ENCODE measurements at places on chromosomes 4 and X.

DNA sequence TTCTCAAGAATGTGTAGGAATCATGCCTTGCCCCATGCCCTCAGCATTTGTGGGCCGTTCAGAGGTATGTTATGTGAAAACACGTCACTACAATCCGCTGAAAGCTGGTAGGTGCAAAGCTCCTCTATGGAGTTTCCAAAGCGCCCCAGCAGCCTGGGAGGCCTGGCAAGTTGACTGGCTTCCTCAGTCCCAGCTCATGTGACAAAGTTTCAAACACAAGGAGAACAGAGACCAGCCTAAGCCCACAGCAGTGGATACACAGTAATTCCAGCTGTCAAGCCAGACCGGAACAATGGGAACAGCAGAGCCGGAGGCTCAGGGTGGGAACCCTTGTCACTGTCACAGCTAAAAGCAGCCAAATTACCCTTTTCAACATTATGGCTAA, 33.5 kb downstream of the NAT8L start:
- no peak for DNase-seq

- DNase-seq, result no peak
Measured at GRCh38 chr4:105976915-105977314, 81.6 kb downstream of the NPNT start.

GRCh38 chrX:8204943-8205342, 33.9 kb upstream of the VCX2 start:
- DNase-seq, result no peak

- DNase-seq, result no peak
Measured at GRCh38 chr4:7435471-7436061, 836 bp upstream of the PSAPL1 start.

DNA sequence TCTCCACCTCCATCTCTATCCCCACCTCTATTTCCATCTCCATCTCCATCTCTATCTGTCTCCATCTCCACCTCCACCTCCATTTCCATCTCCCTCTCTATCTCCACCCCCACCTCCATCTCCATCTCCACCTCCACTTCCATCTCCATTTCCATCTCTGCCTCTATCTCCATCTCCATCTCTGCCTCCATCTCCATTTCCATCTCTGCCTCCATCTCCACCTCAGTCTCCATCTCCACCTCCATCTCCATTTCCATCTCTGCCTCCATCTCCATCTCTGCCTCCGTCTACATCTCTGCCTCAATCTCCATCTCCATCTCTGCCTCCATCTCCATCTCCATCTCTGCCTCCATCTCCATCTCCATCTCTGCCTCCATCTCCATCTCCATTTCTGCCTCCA, 40.8 kb upstream of the CHRNA9 start:
- DNase-seq, result no peak

GRCh38 chr4:44326741-44327140, 121.9 kb downstream of the KCTD8 start:
- DNase-seq, result no peak

GRCh38 chr4:178671766-178672165, 1229.5 kb upstream of the AGA start:
- no peak for DNase-seq

GRCh38 chrX:97847885-97848679, 964.4 kb downstream of the RPA4 start:
- DNase-seq, result no peak

DNA sequence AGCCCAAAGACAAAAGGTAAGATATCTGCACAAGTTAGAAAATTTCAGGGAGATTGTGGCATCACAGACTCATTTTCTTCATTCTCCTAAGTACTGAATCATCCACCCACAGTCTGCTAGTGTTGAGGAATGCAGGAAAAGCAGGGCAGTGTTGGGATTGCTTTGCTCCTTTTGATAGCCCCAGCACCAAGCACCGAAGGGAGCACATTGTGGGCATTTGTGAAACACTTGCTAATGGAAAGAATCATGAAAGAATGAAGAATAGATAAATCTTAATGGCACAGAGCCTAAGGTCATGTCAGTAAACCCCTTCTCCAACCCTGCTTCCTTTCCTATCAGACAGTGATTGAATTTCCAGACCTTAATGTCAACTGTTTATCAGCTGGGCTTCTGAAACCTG, 103.1 kb upstream of the GPRIN3 start:
- no peak for DNase-seq

DNA sequence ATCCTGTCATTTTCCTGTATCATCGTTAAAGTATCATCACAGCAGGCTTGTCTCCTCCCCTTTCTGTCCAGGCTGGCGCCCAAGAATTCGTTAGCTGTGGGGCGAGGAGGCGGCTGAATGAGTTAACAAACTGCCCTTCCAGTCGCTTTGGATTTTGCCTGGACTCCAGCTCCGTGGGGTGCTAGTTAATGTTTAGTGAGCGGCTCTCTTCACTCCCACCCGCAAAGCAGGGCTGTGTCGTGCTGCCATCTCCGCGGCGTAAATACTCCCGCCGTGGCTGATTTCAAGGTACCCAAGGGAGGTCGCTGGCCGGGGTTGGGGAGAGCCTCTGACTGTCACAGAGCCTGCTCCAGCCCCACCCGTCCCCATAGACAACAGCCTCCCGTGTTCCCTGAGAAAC, 44.9 kb upstream of the SPRY1 start:
- no peak for DNase-seq

DNA sequence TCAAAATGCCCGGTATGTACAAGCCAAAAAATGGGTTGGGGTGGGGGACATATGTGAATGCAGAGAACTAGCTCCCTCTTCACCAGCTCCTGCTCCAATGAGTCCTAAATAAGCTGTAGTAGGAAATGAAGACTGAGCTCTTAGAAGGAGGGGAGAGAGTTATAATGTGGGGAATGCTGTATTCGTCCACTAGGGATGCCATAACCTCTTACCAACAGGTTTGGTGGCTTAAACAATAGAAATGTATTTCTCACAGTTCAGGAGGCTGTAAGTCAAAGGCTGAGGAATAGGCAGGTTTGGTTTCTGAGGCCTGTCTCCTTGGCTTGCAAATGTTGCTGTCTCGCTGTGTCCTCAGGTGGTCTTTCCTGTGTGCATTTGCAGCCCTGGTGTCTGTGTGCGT, 4.4 kb upstream of the INPP4B start:
- no peak for DNase-seq

DNA sequence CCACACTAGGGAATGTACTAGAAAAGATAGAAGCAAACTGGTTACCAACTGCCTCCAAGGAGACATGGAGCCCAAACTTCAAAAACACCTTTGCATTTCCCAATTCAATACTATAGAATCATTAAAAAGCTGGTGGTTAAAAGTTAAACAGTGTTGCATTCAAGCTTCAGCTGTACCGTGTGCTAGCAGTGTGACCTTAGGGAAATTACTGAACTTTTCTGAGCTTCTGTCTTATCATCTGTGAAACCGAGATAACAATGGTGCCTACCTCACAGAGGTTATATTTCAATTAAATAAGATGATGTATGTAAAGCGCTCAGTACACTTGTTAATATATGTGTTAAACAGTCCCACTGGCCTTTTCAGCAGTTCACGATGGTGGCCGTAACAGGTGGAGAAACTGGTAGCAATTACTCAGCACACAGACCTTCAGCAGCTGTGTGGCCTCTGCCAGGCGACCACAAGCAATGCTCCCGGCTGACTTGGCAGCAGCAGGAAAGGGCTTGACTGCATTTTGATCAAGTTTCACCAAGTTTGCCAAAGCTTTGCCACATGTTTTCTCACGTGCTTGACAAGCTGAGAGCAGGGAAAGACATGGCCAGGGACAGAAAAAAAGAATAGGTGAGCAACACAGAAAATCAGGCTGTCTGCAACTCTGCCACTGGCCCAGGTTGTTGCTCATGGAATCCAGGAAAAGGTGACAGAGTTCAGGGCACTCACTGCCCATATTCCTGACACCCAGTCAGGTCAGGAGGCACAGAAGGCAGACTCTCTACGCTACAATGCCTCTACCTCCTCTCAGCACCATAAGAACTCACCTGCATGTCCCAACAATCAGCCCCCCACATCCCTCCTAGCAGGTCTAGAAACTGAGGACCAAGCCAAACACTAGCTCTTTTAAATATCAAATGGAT, 72.1 kb downstream of the PARM1 start:
- no peak for DNase-seq

- peak; percentile 0 for DNase-seq
Measured at GRCh38 chr4:60201052-60201673, 999.0 kb upstream of the ADGRL3 start.

GRCh38 chrX:53421772-53422085, 725 bp downstream of the SMC1A start:
- peak; percentile 45 for DNase-seq

DNA sequence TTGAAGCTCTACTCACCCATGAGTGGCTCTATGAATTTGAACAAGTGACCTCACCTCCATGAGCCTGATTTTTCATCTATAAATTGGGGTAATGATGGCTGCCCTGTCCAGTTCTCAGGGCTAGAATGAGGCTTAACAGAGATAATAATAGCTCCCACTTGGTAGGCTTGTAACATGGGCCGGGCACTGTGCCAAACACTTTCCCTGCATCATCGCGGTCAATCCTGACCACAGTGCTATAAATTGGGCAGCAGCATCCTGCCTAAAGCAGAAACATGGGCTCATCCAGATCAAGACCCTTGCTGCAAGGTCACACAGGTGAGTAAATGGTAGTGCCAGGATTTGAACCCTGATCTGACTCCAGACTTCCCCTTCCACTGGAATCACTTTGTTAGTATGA, 12.8 kb downstream of the APLN start:
- DNase-seq, result no peak

- no peak for DNase-seq
Measured at GRCh38 chr4:4521136-4521535, 20.7 kb downstream of the STX18 start.

DNA sequence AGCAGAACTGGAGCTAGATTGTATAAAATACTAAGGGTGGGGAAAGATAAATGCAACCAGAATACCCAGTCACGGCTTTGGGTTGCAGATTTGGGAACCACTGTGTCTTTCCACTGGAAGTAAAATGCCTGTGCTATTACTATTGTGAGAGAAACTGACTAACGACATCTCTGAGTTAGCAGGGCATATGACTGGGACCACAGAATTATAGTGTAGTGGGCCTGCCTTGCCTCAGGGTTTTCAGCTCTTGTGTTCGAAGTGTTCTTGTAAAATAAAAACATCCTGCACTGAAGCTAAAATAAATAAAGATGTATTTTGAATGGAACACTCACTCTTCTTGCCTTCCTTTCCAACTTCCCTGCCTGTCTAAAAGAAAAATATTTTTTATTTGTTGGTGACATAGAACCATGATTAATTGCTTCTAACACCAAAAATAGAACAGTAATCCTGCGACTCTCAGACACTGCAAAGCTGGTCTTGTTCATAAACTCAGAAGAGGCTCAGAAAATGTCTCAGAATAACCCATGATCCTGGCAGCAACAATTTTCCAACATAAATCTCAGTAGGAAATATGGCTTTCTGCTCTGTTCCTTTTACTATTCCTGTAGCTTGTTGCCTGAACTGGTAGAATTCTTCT, 104.2 kb downstream of the FAM47B start:
- no peak for DNase-seq

GRCh38 chrX:317424-318067, 1.1 kb downstream of the GTPBP6 start:
- DNase-seq, result no peak

GRCh38 chrX:139304471-139304870, 226.1 kb upstream of the F9 start:
- no peak for DNase-seq

GRCh38 chr4:20443015-20443805, 191.5 kb downstream of the SLIT2 start:
- no peak for DNase-seq

DNA sequence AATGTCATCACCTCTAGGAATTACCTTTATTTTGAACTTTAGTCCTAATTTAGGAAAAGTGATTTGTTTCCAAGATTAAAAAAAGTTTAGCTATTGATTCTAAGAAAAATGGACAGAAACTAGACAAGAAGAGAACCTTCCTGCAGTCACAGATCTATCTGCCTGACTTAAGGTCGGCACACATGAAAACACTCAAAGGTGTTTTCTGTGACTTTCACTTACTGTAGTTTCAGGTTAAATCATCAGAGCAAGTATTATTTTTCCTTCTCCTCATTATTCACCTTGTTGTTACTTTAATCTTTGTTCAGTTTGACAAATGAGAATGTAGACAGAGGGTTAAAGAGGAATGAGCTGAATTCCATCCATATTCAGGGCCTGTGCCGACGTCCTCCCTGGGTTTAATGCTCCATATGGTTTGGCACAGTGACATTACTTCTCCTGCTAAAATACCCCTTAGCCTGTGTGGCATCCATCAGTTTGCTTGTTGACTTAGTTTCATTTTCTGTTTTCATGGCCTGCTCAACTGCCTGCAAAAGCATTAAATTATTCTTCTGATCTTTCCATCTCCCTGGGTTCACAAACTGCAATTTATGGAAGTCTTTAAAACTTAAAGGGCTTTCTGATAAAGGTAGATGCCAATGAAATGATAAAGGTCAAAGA, 352.7 kb downstream of the NKX6-1 start:
- no peak for DNase-seq

GRCh38 chrX:82676386-82676785, 831.7 kb upstream of the POU3F4 start:
- no peak for DNase-seq

DNA sequence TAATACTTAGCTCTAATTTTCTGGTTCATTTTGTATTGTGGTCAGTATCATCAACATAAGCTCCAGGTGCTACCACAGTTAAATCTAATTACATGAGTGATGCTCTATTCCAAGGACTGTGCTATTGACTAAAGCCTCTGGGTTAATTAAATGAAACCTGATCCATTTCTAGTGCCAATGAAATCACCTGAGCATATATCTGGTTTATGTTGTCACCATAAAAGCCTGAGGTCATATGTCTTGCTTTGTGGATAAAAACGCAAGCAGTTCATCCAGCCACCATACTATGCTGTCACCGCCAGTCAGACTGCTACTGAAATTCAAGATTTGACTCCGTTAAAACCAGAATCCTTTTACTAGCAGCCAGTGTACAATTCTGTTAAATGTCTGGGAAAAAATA, 64.2 kb upstream of the ZNF518B start:
- DNase-seq, result no peak

- no peak for DNase-seq
Measured at GRCh38 chr4:3257556-3258482, 8.9 kb downstream of the MSANTD1 start.
